ENCODE measurements at places on chromosomes 6 and 20. TPM values are rescaled to one million over a fixed set of nuclear protein-coding genes. Genes with fewer than 3 reads are reported as not detected.

VWA7 gene
- polyA plus RNA-seq = 2.9 TPM

SLC17A2 gene
- not detected for polyA plus RNA-seq

CPNE5 gene
- 17.6 TPM for polyA plus RNA-seq

PAK5 gene
- polyA plus RNA-seq = 0.14 TPM

CYP24A1 gene
- polyA plus RNA-seq = 0.68 TPM

- no peak for DNase-seq
Observed at GRCh38 chr6:21908161-21908848, 314.8 kb downstream of the SOX4 start.

DNA sequence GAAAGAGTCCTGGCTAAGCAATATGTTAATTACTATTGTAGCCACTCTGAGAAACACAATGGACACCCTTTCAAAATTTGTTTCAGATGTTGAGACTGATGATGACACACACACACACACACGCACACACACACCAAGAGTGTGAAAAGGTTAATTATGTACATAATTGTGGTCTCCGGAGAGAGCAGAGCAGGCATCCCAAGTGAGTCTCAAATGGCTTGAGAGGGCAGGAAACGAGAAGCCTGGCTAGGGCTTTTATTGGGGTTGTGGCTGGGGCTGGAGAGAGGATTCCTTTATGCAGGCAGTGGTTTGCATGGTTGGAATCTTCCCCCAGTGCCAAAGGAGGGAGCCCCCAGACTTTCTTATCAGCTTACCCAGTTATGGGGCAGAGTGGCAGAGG is 38.2 kb upstream of the NKX2-4 start:
- DNase-seq = no peak

- DNase-seq = no peak
Observed at GRCh38 chr6:404685-405423, 13.3 kb downstream of the IRF4 start.

GRCh38 chr6:127811900-127812570 is 88.8 kb downstream of the THEMIS start:
- DNase-seq = no peak

DNA sequence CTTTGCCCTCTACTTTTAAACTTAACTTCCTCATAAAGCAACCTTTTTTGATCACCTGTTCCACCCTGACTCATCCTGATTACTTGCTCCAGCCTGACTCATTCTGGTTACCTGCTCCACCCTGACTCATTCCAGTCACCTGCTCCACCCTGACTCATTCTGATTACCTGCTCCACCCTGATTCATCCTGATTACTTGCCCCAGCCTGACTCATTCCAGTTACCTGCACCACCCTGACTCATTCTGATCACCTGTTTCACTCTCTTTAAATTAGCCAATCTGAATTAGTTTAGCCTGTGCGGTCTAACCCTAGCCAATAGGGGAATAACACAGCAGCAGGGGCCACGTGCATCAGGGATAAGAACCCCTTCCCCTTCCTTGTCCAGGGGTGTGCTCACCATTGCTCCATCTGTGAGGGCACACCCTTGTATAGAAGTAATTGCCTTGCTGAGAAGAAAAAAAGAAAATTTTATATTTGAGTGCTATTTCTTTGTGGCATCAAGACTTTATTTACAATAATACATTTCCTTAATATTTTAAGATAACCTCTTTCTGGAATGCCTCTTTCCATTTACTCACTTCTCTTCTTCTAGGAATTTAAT is 17.9 kb downstream of the HLA-G start:
- no peak for DNase-seq

DNA sequence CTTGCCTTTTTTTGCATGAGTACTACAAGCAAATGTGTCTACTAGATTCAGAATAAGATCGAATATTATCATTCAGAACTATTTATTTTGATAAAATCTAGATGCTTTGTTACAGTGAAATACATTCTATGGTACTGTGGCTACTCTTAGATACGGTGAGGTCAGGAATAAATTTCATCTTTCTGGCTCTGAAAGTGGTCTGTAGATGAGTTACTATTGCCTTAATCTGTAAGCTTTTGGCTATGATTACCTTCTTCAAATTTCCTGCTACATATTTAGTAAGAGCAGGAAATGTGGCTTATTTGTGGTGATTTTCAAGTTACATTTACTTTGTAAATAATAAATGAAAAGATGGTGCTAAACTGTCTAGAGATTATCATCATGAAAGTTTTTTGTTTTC is 50.0 kb downstream of the SCAF8 start:
- DNase-seq = no peak

- no peak for DNase-seq
Observed at GRCh38 chr6:20112841-20113240, 99.4 kb downstream of the MBOAT1 start.

DNA sequence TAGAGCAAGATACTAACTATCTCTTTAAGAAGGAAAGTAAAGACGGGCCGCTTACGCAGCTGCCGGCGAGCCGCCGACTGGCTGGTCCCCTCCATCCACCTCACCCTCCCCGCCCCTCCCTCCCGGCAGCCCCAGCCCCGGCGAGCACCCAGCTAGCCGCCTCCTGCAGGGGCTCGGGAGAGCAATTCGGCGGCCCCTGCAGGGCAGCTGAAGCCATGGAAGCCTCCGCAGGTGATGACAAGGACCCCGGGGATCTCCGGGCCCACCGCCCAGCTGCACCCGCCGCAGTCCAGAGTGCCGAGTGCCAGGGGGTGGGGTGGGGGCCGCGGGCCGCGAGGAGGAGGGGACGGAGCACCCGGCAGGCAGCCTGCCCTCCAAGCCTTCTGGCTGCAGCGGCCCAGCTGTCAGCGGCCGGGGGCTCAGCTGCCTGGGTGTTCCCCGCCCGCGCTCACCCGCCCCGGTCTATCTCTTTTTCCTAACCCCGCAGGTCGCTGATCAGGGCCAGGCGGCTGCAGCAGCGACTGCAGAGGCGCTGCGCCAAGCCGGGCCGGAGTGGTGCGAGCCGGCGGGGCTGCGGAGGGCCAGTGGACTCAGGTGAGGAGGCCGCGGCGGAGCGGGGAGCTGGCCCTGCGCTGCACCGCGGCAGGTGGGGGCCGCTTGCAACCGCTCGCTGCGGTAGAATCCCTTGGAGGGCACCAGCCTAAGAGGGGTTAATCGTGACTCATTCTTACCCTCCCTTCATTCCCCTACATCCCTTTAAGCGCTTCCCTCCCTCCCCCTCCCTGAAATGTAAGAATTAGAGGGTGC is at the start of gene SNPH:
TSS of gene SNPH (plus strand) at position 128 of the 807 bp plus-strand sequence. CDS start 29,946 bp downstream, outside the sequence.
- peak; percentile 32 for DNase-seq

DNA sequence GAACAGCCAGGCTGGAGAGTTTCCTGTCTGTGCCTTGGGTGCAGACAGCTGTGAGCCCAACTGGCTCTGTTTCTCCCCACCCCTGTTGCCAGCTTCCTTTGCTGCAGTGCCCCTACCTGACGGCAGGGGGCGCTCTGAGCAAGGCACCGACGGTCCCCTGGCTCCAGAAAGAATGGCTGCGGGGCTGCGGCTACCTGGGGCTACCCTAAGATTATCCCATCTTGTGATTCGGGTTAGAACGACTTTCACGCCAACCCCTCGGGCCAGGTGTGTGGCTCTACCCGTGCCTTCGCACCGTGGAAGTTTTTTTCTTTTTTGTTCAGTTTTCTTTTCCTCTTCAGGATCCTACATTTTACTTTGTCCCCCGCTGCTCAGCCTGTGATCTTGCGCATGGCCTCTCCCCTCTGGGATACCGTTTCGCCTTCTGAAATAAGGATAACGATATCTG is 33.4 kb upstream of the AAR2 start:
- DNase-seq = no peak

GRCh38 chr6:114816678-114817077 is 473.9 kb upstream of the HS3ST5 start:
- no peak for DNase-seq

- DNase-seq = no peak
Observed at GRCh38 chr20:40606237-40606636, 82.8 kb downstream of the MAFB start.

DNA sequence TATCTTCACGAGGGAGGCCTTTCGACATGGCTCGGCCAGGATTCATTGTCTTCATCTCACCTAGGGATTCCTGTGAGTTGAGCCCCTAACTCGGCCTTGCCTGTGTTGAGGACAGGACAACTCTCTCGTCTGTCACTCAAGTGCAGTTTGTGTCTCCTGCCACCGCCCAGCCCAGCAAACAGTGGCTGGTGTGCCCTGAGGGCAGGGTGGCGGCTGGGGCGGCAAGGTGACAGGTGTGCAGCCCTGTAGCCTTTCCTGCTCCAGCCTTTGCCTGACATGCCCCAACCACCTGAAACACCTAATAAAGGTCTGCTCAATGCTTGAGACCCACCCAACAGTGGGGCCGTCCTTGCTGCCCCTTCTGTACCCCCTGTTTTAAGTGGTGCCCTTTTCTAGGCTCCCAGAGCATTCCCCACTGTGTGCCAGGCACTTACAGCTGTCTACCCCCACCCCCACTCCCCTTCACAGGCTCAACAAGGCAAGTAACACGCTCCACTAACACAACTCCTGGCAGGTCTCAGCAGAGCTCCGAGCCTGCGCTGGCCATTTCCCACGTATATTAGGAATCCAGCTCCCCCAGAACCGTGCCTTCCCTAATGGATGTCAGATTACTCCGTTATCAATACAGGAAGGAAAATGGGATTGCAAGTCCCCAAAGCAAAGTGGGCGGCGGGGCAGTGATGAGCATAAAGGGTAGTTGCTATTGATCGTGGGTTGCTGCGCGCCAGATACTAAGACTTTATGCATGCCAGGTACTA is 17.7 kb downstream of the GFRA4 start:
- DNase-seq = no peak

DNA sequence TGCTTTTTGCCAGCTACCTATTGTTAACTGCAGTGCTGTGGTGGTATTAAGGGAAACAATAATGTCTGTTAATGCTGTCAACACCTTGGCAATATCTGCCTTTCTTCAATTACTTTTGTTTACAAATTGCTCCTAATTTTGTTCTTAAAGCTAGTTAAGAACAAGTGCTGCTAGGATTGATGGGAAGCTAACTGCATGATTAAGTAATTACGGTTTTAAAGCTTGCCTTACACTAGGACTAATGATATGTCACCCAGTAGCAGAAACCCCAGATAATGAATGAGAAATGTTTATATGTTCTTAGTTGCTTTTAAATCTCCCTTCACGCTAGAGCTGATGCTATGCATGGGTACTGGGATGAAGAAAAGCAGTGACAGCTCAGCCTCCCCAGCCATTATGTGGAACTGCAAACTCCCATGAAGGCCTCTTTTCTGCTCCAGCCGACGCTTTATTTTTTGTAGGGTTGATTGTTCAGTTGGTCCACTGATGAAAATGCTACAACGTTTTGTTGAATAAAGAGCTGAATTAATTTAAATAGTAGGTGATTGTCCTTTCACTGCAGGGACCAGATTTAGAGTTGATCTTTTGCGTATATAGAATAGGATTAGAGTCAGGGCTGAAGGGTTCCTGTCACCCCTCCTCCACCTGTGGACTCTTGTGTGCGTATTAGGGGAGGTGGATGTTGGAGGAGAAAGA is 610.5 kb downstream of the TFAP2B start:
- DNase-seq = no peak

DNA sequence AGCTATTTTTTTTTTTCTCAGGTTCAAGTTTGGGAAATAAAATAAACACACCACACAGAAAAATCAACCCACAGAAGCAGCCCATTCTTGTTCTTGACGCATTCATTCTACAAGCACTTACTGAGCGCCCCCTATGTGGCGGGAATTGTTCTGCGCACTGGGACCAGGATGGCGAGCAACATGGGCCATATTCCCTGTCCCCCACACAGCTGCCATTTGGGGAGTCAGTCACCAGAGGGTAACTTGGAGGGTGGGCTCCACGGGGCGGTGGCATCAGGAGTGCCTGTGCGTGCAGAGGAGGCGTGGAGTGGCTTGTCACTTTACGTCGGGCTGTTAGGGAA is 185.0 kb upstream of the PDE10A start:
- DNase-seq = no peak

DNA sequence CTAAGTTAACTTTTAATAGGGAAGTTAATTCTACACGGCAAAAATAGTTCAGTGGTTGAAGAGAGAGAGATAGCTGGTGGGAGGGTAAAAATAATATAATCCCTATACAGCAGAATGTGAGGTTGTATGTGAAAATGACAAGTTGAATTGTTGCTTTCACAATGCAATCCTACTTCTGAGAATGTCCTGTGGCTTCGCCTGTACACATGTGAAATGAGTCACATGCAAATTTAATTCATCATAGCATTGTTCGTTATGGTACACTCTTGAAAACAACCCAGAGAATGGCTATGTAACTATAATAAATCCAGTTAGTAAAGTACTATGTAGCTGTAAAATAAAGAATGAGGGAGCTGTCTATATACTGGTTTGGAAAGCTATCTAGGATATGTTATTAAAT is 46.0 kb upstream of the HINT3 start:
- no peak for DNase-seq

DNA sequence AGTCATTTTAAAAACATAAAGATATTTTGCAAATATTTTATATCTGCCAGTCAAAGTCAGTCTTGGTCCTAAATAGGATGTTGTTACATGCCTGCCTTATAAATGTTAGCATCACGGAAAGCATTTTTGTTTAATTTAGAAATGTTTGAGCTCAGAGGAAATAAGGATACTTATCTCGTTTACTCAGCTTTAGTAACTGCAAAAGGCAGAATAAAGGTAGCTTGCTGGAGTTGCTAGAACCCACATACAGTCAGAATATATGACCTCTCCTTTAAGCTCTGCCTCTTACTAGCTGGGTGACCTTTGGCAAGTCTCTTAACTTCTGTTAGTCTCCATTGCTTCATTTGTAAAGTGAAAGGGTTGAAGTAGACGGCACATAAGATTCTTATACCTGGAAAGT is 867.3 kb downstream of the KIF16B start:
- no peak for DNase-seq

DNA sequence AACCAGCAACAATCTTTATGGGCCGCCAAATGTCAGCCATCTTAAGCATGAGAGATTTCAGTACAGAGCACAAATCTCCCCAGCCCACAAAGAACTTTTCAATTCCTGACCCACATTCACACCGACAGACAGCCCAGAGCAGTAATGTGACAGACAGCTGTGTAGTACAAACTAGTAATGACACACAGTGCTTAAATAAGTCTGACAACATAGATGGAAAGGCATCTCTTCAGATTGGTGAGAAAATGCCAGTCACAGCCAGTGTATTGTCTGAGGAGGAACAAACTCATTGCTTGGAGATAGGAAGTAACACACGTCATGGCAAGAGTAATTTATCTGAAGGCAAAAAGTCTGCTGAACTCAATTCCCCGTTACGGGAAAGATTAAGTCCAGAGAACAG is 36.0 kb downstream of the KIZ start:
- DNase-seq = no peak

GRCh38 chr20:1943275-1944002 is 48.2 kb downstream of the SIRPA start:
- no peak for DNase-seq
